GOT3 (cell line): ENCODE measurements at places on chromosomes 4 and X.

- DNase-seq: no peak
These were observed at the start of gene ARHGAP4 for GRCh38 chrX:153925739-153926551. Gene ARHGAP4 (minus strand): TSS chrX:153926264. CDS start chrX:153926202, 62 bp downstream.

- no peak for DNase-seq
These were observed 74.7 kb downstream of the HOPX start for GRCh38 chr4:56606385-56606784.

GRCh38 chr4:166197166-166197565 is 324.1 kb downstream of the TLL1 start:
- DNase-seq: no peak

GRCh38 chrX:44957848-44958247 is 84.9 kb downstream of the KDM6A start:
- no peak for DNase-seq

- no peak for DNase-seq
These were observed 34.9 kb downstream of the FTHL17 start for GRCh38 chrX:31036895-31037294.

DNA sequence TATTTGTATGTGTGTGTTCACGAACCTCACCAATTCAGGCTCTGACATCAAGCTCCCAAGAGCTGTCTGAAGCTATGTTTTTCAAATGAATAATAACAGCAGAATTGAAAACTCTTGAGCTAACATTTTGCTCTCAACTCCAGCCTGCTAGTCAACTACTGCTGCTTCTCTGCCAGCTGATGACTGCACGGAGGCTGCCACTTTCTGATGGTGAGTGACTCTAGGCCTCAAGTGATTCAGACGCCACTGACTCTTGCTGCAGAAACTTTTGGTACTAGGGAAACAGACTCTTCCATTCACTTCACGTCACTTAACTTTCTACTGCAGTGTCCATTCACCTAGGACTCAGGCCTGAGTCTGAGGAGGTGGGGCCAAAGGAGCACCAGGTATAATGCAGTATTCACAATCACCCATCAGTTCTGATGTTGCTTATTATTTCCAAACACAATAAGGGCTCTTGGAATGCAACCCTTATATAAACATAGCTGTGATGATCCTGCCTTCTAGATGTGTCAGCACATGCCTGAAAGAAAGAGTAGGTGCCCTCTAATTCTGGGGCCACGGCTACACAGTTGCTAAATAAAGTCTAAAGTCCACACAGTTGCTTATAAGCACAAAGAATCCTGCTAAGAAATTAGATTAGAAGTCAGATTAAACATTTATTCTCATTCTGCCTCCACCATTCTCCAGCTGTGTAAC is 16.0 kb downstream of the PRDM8 start:
- DNase-seq: peak; percentile 4

DNA sequence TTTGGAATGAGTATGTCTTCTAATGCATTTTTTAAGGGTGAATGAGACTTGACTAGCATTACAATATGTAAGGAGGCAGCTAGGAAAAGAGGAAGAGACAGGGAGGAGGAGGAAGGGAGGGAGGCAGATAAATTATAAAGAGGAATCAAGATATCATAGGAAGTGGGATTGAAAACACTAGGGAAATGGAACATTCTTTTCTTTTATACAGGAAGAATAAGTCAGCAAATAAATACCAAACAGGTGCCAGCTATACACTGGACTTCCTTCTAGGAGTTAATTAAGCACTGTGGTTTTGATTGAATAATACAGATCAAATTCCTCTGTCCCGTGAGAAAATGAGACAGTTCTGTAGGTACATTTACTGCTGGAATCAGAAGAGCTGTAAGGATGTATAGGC is 78.6 kb downstream of the PACRGL start:
- DNase-seq: no peak

DNA sequence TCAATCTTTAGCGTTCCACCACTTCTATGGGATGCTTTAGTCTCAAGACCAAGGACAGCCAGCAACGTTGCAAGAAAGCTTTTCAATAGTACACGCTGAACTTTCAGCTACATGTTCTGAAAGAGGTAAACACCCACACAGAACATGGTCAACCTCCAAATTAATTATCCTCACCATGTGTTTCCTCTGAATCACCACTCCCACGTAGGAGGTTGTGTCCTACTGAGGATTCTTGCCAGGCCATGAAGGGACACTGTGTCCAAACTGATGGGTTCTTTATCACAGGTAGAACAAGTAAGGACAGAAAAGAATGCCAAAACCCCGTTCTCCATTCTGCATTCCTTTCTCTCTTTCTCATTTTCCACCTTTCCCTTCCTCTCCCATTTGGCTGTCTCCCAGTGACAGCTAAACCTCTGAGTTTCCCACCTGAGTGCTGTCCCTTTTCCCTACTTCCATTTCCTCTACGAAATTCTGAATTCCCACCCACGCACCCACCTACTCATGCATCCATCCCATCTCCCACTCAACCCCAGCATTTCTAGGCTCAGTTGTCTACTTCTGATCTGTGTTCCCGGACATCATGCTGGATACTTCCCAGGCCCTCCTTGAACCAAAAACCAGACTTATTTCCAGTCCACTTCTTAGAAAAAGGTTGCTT is 29.0 kb upstream of the GPM6B start:
- no peak for DNase-seq

DNA sequence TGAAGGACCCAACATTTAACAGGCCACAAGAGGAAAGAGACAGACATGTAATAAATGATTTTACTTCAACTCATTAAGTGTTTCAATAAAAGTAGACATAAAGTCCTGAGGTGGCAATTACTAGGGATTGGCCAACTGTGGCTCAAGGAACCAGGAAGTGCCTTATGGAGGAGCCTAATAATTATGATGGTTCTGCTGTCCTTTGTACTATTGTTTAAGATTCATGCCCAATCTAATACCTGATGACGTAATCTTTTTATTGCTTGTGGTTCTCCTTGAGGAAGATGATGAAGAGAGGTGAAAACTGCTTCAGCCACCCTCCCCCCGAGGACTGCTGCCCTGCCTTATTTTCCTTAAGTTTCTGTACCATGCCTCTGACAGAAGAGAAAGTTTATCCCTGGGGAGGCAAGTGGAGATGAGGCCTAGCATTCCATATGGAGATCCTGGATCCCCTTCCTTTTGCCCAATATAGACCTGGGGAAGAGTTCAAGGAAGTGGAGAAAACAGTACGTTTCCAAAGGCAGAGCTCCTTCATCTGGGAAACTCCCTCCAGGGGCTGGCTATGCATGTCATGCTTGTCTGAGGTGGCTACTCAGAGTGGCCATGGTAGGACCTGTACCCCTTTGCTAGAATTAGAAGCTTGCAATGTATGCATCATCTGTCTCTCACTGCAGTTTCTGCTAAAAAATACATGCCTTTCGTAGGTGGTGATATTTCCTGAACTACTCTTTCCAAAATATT is 56.8 kb upstream of the FAT1 start:
- DNase-seq: no peak

GRCh38 chr4:32031026-32031425 is 1310.9 kb downstream of the PCDH7 start:
- DNase-seq: no peak

DNA sequence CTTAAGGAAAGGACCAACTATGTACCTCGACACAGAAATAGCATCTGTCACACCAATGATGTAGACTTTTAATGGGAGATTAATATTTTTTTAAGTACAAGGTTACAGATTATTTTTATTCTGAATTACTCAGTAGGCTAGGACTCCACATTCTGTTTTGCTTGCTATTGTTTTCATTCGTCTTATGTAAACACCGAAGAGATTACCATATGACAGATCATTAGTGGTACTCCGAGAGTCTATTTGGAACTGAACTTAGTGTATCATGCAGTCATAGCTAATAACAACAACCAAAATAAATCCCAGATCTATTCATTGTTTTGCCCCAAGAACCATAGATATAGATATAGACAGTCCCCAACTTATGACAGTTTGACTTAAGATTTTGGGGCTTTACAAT is 139.7 kb upstream of the SPRY1 start:
- no peak for DNase-seq

DNA sequence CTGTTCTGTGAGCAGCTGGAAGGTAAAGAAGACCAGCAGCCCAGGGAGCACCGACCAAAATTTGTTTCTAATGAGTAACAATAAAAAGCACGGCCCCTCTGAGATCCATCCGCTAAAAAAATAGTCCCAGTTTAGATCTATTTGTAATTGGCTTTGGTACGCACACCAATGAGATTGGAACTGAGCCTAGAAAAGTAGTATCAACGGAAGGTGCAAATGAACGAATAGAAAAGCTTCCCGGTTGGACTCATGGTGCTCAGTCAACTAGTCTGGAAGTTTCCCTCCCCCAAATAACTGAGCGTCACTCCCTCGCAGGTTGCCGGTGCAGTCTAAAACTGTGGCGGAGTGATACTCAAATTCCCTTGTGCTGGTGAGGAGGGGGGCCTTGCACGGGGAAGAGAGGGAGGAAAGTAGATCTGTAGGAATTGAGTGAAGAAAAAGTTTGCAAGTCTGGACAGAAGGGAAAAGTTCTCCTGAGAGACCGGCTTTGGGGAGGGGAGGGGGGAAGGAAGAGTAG is at the start of gene COL4A5:
COL4A5 (plus strand) TSS at position 413 of the 517 bp plus-strand sequence. CDS start 288 bp downstream, outside the sequence.
- DNase-seq: peak; percentile 15

DNA sequence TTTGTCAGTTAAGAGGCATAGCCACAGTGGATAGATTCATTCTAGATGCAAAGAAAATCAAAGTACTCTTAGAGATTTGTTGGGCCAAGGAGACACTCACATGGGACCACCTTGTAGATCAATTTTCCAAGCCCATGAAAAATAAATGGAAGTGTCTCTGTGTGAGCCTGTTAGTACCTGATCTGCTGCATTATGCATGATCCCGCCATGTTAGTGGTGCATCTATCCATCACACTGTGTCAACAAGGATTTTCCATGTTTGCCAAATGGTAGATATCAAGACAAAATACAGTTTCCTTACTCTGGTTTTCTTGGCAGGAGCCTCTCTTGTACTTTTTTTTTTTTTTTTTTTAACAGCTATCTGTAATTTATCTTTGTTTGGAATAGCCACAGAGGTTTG is 112.4 kb downstream of the EGF start:
- no peak for DNase-seq

DNA sequence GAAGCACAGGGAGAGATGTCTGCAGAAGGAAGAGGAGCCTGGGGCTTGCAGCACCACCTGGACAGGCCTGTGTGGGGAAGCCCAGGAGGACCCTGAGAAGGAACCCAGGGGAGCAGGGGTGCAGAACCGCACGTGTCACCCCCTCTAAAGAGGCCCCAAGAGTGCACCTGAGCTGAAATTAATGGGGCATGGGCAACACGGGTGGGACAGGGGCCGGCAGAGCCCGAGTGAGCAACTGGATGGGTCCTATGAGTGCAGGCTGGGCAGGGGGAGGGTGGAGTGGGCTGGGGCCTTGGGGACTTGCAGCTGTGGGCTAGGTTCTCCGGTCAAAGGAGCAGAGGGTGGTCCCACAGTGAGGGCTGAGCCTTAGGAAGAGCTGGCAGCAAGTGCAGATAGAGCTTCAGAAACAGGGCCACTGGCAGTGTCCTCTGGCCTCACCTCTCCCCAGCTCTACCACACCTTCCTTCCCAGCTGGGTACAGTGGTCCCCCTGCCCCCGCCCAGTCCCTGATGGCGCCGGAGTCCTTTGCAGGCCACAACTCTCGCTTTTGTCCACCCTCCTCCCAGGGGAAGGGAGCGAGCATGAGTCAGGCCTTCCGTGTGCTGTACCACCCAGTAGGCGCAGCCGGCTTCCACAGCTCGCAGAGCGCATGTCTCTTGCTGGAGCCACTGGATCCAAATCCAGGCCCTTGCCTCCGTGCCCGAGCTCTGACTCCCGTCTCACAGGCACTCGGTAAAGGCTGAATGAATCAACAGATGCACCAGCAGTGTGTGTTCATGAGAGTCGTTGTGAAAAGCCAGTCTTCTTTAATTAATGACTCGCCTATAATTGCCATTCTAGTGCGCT is 131.6 kb downstream of the HMX1 start:
- no peak for DNase-seq

GRCh38 chr4:79907001-79907400 is 166.0 kb downstream of the ANTXR2 start:
- DNase-seq: no peak

DNA sequence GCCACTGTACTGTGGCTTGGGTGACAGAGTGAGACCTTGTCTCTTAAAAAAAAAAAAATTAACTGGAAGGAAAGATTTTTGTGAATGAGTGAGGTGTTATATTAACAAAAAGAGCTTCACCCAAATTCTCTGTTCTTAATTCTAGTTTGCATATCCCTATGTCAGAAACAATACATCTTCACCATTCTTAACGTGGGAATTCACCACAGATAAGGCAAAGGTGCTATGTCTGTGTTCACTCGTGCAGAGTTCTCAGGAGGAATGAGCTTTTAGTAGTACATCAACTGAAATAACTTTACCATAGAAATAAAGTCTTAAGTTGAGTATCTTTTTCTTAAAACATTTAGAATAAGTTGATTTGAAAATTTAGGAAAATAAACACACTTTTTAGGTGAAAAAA is 135.1 kb downstream of the RAPGEF2 start:
- no peak for DNase-seq

DNA sequence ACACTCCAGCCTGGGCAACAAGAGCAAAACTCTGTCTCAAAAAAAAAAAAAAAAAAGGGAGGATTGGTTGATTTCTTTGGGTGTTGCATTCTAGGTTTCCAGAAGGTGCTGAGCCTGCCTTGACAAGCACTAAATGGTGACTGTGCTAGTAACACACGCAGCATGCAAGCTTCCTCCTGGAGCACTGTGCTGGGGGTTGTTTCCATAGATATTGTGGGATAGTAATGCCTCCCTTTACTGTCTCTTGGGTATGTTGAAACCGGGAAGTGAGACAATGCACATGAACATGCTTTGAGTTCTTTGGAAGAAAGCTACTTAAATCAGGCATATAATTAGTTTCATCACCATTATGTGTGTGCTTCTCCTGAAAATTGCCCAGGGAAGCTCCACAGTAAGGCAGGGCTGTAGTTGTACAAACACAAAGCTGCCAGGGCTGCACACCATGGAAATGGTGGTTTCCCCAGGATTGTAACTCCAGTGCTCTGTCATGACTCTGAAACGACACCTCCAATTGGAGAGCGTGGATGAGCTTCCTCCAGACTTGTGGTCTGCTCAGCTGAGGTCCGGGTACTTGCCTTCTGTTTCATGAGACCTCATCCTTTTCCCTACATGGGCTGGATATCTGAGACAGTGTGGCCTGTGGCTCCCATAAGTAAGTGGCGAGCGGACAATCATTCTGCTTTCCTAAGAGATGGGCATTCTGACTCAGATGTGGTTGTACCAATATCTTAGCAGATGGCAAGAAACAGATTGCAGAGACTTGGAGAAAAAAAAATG is 31.5 kb upstream of the STOX2 start:
- no peak for DNase-seq

DNA sequence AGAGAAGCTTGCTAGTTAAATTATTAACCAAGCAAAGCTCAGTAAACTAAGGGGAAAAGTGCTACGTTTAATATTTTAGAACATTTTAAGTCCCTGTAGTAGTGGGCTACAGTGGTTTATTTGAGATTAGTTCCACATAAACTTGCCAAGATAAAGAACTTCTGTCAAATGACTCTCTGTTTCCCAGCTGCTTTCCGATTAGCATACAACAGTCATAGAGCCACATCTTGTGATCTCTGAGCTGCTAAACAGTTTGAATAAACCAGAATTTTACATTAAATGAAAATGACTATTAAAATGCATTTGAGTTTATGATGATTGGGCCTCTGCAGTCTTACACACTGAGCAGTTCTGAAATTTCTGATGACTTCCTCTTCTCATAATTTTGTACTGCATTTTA is 568.5 kb downstream of the IQCM start:
- no peak for DNase-seq

GRCh38 chr4:57877047-57877458 is 766.9 kb upstream of the IGFBP7 start:
- no peak for DNase-seq
